NCI-H345 (cell line): ENCODE measurements at places on chromosomes 5 and 9.

- DNase-seq, result no peak
These were observed 58.8 kb downstream of the GARNL3 start for GRCh38 chr9:127323393-127323792.

DNA sequence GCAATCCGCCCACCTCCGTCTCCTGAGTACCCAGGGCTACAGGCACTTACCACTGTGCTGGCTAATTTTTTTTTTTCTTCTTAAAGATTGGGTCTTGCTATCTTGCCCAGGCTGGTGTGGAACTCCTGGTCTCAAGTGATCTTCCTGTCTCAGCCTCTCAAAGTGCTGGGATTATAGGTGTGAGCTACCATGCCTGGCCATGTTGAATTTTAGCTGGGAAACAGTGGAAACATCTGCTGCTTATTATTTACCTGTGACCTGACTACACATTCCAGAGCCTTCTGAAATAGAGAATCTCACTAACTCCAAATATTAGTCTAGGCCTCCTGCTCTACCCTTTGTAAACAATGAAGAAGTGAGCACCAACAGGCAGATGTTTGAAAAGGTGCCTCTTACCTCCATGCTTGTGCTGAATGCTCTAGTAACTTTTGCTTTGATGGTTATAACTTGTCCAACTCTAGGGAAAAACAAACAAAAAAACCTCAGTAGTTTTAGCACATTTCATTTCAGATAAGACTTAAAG, 22.5 kb downstream of the ACOT12 start:
- no peak for DNase-seq

- peak; percentile 56 for DNase-seq
These were observed 2.2 kb upstream of the GNPDA1 start for GRCh38 chr5:142014911-142015584.

DNA sequence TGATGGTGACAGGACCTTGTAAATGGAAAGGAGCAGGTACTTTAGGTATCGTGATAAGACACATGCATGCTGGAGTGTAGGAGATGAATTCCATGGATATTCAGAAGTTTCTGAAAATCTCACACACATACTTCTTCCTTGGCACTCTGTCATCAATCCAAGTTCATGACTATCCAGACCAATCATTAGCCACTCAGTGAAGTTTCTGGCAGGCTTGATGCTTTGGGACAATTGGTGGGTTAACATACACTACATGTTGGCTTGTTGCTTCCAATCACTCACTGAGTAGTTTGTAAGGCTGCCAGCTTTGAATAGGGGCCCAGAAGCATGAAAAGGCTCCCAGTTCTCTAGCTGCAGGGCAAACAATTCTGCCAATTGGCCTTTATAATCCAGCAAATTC, 147.6 kb downstream of the CEMIP2 start:
- DNase-seq, result no peak

DNA sequence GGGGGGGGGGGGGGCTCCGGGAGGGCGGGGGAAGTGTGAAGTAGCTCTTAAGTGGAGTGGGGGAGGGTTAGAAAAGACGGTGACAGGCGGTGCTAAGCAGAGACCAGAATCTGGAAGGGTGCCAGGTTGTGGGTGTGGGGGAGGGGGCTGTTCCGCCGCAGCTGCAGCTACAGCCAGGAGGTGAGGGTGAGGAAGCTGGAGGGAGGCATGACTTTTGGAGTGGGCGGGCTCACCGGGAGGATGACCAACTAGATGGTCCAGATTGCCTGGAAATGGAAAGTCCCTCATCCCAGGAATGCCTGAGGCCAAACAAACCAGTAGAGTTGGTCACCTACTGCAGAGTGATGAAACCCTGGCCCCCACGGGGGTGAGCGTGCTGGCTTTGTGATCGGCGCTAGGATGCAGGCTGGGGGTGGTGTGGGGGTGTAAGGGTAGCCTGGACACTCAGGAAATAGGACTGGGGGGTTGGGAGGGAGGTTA, 158.1 kb upstream of the SHB start:
- peak; percentile 96 for DNase-seq

DNA sequence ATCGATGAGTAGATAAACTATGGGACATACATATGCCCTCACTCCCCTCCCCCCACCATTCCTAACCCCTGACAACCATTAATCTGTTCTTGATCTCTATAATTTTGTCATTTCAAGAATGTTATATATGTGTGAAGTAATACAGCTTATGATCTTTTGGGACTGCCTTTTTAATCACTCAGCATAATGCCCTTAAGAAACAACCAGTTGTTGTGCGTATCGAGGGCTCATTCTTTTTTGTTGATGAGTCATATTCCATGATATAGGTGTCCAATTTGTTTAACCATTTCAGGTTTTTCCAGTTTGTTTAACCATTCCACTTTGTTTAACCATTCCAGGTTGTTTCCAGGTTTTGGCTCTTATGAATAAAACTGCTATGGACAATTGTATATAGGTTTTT, 75.6 kb downstream of the ARHGEF28 start:
- no peak for DNase-seq

DNA sequence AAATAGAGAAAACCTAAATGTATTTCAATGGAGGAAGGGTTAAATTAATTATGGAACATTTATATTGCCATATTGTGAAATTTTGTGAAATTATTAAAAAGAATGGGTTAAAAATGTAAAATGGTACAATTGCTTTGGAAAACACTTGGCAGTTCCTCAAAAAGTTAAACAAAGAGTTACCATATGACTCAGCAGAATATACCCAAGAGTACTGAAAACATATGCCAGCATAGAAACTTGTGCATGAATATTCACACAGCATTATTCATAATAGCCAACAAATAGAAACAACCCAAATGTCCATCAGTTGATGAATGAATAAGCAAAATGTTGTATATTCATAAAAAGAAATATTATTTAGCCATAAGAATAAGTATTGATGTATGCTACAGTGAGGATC, 181.0 kb upstream of the MAST4 start:
- no peak for DNase-seq

GRCh38 chr9:99237356-99237755, 15.3 kb downstream of the SEC61B start:
- no peak for DNase-seq
